Stimulated activated CD4-positive, alpha-beta T cell treated with anti-CD3 and anti-CD28 coated beads, TNF-alpha, amount 100 ng/mL, for 48 hours (primary cell): ENCODE measurements at places on chromosomes 11 and 22.

DNA sequence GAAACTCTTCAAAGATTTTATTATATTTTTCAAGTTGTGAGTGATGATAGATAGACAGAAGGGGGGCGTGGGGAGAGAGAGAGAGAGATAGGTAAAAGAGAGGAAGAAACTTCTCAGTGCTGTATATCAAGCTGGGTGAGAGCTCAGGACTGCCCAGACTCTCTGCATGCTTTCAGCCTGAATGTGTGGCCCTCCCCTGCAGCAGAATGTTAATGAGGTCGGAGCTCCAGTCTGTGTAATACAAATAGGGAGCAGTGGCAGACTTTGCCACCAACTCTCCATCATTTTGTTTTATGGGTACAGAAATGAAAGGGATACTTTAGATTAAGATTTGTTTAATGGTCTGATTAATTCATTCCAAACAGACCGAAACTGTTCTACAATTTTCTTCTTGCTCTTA, 752.8 kb downstream of the OPCML start:
- DNase-seq, result no peak

DNA sequence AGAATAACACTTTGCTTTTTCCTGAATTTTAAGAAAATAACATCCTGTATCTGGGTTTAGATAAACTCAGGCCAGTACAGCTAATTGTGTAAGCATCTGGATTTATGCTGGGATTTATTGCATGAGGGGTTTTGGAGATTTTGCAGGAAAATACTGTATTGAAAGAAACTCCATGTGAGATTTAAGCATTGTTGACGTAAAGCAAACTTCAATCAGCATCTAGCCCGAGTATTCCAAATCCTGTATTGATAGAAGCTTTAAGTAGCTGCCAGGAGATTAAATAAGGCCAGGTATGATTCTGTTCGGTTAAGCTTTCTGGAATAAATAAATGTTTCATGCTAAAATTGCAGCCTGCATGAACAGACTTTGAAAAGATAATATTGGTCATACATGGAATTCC, 36.3 kb upstream of the LYVE1 start:
- DNase-seq, result no peak

GRCh38 chr11:132258875-132259274, 888.5 kb downstream of the NTM start:
- DNase-seq, result no peak

DNA sequence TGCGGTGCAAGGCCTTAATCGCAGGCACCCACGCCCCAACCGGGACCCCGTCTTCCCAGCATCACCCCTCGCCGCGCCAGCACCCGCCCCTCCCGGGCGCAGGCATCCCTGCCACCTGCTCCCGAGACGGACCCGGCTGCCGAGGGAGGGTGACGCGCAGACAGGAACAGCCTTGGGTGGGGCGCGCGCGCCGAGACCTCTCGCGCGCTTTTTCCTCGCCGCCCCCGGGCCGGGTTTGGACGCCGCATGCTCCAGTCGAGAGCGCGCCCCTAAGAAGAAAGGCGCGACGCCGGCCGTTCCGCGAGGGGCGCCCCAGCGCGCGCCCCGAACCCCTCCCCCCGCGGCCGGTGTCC, 504 bp downstream of the CFL1 start:
- DNase-seq, result no peak

DNA sequence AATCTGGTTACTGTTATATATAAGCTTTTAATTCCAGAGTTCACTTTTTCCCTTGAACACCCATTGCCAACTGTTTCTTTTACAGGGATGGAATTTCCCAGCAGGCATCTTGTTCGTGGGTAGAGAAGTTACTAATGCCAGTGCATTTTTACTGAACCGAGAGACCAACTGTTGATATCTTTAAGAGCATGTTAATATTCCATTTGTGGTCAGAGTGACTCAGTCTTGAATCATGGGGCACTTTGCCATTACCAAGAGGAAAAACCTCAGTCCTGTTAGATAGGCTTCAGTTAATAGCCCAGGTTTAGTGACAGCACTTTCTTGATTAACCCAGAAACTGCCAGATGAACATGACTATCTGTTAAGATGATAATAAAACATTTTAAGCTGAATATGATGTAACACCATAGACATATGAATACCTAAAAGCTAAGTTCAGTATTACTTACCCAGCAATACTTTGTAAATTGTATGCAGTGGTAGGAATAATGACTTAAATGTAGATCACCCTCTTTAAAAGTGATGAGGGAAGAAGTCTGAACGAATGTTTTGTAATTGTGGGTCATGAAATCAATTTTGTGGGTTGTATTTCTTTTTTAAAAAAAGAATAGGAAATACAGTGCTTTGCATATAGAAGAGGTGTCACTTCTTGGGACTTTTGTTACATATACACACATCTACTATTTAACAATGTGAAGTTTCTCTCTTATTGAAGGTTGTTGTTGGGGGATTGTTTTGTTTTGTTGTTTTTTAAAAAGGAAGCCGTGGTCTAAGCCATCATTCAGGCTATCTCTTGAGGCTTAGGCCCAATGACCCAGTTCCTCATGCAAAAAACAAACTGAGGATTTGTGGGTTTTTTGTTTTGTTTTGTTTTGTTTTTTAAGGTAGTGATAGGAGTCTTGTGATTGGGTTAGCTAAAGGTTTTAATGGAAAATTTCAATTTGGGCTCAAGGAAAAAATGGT, 79.2 kb upstream of the GRIK4 start:
- peak; percentile 13 for DNase-seq

GRCh38 chr11:11265994-11266606, 87.0 kb downstream of the CSNK2A3 start:
- DNase-seq, result peak; percentile 48

- DNase-seq, result no peak
Observed at GRCh38 chr22:46010207-46010867, 33.4 kb upstream of the WNT7B start.

DNA sequence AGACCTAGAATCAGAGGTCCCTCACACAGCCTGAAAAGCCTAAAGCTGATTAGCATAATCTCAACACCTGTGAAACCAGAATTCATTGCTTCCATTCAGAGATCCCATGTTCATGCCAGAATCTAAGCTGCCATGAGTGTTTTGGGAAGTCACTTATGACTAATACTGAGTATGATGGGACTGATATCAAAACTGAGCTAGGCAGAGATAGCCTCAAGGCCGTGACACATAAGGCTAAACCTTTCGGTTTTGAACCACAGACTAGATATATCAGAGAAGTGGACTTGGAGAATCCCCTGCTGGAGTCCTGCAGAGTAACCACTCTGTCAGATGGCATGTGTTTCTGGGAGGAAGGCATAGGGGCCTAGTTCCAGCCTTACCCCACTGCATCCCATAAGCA, 23.1 kb upstream of the GLYATL2 start:
- DNase-seq, result no peak

DNA sequence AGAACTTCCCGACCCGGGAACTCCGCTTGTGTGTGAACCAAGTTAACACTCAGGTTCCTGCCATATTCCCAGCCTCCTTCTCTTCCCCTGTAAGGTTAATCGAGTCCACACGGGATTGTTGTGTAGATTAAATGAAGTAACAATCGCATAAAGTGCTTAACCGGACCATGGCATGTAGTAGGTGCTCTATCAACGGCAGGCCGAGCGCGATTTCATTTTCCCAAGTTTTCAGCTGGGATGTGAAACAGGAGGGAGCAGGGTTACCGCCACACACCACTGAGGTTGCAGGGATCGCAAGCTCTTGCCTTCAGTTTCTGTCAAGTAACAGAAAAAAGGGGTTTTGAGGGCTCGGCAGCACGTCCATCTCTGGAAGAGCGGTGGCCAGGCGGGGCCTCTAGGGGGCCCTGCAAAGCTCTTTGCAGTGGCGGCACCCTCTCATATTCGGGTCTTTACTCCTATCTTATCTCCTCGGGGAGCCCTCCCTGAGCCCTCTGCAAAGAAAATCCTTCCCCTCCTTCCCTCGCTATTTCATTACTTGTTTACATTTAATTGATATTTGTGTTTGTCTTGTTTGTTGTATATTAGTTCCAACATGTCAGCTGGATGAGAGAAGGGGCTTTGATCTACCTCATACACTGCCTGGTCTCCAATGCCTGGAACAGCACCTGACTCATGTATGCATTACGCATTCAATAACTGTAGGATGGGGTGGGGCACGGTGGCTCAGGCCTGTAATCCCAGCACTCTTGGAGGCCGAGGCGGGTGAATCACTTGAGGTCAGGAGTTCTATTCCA, 816 bp upstream of the PLEKHA7 start:
- DNase-seq, result no peak
